ENCODE measurements at places on chromosomes 3 and 15. TPM values are rescaled to one million over a fixed set of nuclear protein-coding genes. Genes with fewer than 3 reads are reported as not detected.
A peak's percentile ranks its signal among the peaks of the same experiment; 100 is the strongest.

DNA sequence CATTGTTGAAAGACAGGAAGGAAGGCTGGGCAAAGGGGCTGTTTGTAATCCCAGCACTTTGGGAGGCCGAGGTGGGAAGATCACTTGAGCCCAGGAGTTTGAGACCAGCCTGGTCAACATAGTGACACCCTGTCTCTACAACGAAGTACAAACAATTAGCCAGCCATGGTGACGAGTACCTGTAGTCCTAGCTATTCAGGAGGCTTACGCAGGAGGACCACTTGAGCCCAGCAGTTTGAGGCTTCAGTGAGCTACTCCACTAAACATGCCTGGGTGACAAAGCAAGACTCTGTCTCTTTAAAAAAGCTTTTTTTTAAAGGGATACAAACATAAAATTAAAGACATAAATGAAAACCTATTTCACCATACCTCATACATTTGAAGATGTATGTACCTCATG is 11.1 kb downstream of the SERP1 start:
- no peak for DNase-seq

DNA sequence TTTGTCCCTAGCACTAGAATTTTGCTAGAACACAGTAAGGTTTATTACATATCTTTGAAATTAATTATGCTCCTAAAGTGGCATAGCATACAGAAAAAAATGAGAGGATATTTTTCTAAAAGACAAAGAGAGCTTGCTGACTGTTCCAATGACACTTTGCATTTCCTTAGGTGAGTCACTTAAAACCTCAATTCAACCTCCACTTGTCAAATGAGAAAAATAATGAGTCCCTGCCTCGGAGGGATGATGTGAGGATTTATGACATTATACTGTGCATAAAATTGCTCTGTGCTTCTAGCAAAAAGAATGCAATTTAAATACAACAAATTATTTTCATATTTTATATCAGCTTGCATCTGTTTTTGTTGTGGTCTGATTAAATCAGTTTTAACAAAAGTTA is 1417.0 kb upstream of the ALCAM start:
- DNase-seq = no peak

DNA sequence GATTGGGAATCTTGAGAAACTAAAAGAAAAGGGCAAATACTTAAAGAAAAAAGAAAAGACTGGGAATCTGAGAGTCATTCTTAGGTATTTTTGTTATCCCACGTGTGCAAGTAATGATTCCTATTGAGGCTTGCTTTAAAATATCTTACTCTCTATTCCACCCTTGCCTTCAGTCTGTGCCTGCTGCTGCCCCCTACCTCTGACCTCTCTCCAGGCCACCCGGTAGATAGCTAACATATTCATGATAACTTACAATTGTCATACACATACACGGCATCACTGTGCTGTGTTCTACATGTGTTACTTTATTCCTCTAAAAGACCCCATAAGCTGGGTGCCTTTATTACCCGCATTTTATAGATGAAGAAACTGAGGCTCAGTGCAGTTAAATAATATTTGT is 27.8 kb upstream of the ATP13A3 start:
- no peak for DNase-seq

ALDH1L1 gene
- total RNA-seq = 12.4 TPM

DNA sequence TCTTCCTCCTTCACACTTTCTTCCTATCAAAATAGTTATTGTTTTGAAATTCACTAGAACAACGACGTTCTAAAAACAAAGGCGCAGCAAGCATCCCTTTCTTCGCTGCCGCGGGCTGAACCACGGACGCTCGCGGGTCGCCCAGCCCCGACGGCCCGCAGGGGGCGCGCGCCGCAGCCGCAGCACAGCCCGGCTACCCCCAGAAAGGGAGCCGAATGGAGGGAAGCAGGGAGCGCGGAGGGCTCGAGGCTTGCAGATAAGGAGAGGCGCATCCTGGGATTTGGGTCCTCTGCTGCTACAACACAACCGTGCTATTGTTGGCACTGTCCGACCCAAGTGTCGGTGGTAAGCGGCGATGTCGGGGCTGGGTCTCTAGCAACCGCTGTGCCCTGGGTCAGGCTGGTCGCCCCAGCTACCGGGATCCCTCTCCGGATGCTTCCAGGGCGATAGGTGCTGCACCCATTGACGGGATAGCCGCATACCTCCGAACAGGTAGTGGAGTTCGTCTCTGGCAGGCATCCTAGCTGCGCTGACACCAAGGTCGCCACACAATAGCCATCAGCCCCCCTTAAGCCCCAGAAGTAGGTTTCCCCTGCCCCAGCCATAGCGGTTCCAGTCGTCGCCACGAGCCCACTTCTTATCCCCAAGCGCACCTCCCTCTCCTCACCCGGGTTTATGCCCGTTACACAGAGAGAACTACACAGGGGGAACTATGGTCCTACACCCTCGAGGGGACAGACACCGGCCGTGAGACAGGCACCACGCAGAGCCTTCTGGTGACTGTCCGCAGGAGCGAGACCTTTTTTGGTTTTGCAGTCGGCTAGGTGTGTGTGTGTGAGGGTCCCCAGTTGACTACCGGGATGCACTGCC is 6.0 kb downstream of the ONECUT1 start:
- peak; percentile 68 for DNase-seq

- no peak for DNase-seq
Observed at GRCh38 chr15:40613080-40613479, 19.0 kb downstream of the KNL1 start.

GRCh38 chr3:63228677-63229076 is 49.4 kb upstream of the SYNPR start:
- DNase-seq = no peak

TEX55 gene
- total RNA-seq = not detected

DNA sequence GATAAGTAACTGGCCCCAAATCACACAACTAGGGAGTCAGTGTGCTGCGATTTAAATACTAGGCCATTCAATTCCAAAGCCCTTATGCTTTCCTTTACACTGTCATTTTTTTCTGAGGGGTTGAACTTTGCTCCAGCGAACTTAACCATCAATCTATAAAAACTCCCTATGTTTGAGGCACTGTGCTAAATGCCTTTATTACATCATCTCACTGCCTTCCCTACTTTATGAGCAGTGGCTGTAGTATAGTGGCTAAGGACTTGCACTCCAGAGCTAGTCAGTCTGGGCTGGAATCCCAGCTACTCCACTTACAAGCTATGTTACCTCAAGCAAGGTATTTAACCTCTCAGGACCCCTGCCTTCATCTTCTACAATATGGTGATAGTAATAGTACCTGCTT is 26.9 kb upstream of the WDR72 start:
- DNase-seq = no peak

ITPKA gene
- total RNA-seq = 0.28 TPM

IL17RB gene
- 0.46 TPM for total RNA-seq

- DNase-seq = no peak
Observed at GRCh38 chr3:176147251-176147650, 1050.0 kb downstream of the TBL1XR1 start.

RBP2 gene
- total RNA-seq = 1.1 TPM

DNA sequence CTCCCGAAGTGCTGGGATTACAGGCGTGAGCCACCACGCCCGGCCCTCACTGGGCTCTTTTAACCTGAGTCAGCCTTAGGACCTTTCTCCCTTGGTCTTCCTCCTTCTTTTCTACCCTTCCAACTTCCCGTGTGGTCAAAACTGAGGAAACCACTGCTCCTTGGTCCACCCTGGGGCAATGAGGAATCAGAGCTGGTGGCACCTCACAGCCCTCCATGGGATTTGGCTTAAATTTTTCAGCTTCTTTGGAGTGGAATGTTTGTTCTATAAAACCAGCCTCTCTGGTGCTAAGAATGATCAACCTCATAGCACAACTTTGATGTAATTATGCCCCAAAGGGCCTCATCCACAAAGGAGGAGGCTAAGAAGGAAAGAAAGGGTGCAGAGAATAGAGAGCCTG is 76.6 kb upstream of the CFAP20DC start:
- DNase-seq = no peak

Data from posterior vena cava (tissue), 2 donors.